ENCODE measurements at places on chromosomes 1 and 21. TPM values are rescaled to one million over a fixed set of nuclear protein-coding genes. Genes with fewer than 3 reads are reported as not detected.

MAN1C1 gene
- total RNA-seq, result 1.6 TPM

ADAMTS5 gene
- total RNA-seq, result 3.4 TPM

CAMSAP2 gene
- total RNA-seq, result 10.9 TPM

SFN gene
- 21.7 TPM for total RNA-seq

AADACL3 gene
- total RNA-seq, result not detected

GPR25 gene
- 0.33 TPM for total RNA-seq

ATP5PO gene
- 222 TPM for total RNA-seq

KCNJ15 gene
- total RNA-seq, result 19.9 TPM

EPHA2 gene
- total RNA-seq, result 175 TPM
